ENCODE measurements at places on chromosomes 13 and 19. TPM values are rescaled to one million over a fixed set of nuclear protein-coding genes. Genes with fewer than 3 reads are reported as not detected.

The PIH1D1 gene
- polyA plus RNA-seq = 105 TPM

The PEAK3 gene
- polyA plus RNA-seq = under 0.01 TPM

The IRGC gene
- not detected for polyA plus RNA-seq

The GIPR gene
- 3.6 TPM for polyA plus RNA-seq

The PPM1N gene
- polyA plus RNA-seq = 3.0 TPM

The ZNF382 gene
- 0.60 TPM for polyA plus RNA-seq

The ZNF681 gene
- 1.2 TPM for polyA plus RNA-seq

- H3K4me3 ChIP-seq = no peak overlapping the region
- H3K36me3 ChIP-seq = no peaks in the 10 kb centered on the region
- H3K4me1 ChIP-seq = peaks cover 11% of the 10 kb centered on the region
- no peak for DNase-seq
Measured at GRCh38 chr19:4536798-4537197, 1.8 kb upstream of the PLIN5 start.

GRCh38 chr13:26864576-26864975 lies 104.0 kb upstream of the GPR12 start:
- H3K27me3 ChIP-seq = no peaks in the 10 kb centered on the region
- H3K4me3 ChIP-seq = no peak overlapping the region
- no peaks in the 10 kb centered on the region for H3K4me1 ChIP-seq
- no peak overlapping the region for H3K27ac ChIP-seq

- peaks cover 77% of the 10 kb centered on the region for H3K36me3 ChIP-seq
- no peak overlapping the region for H3K27ac ChIP-seq
- DNase-seq = no peak
- H3K27me3 ChIP-seq = no peaks in the 10 kb centered on the region
- no peaks in the 10 kb centered on the region for H3K4me1 ChIP-seq
Measured at GRCh38 chr19:12628040-12629022, 17.6 kb downstream of the ZNF791 start.

DNA sequence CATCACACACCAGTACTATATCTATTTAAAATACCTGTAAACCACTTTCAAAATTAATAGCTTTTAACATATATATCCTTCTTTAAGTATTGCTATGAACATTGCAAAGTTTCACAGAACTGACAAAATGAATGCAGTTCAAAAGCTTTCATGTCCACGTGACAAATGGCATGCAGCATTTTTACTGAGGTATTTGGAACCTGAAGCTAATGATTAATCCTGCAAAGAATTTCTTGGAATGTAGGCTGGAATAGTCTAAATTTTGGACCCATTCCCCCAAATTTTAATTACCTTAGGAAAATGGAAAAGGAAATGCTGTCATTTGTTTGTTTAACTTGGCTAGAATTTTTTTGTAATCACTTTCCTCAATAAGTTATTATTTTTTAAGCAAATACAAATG lies 423.8 kb upstream of the GPC6 start:
- no peak for DNase-seq
- no peak overlapping the region for H3K27ac ChIP-seq
- H3K4me1 ChIP-seq = peaks cover 7% of the 10 kb centered on the region
- no peak overlapping the region for H3K4me3 ChIP-seq
- H3K36me3 ChIP-seq = no peaks in the 10 kb centered on the region

DNA sequence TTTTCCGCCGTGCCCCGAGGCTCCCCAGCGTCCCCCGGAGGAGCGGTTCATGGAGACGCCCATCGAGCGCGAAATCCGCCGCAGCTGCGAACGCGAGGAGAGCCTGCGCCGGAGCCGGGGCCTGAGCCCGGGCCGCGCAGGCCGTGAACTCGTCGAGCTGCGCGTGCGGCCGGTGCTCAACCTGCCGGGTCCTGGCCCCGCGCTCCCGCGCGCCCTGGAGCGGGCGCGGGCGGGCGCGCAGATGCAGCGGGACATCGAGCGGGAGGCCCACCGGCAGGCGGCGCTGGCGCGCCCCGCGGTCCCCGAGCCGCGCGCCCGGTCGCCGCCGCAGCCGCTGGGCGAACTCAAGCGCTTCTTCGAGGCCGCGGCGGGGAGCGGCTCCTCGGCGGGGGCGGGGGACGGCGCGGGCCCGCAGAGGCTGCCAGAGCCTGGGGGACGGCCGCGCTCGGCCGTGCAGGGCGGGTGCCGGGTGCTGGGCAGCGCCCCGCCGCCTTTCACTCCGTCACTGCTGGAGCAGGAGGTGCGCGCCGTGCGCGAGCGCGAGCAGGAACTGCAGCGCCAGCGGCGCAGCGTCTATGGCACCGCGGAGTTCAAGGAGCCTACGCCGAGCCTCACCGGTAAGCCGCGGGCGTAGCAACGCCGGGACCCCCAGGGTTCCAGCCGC lies 807 bp downstream of the MISP3 start:
- H3K27ac ChIP-seq = peak overlapping the region; percentile 90
- peaks cover 41% of the 10 kb centered on the region for H3K4me1 ChIP-seq
- peak; percentile 82 for DNase-seq
- no peaks in the 10 kb centered on the region for H3K36me3 ChIP-seq

GRCh38 chr13:28322256-28322905 lies 172.5 kb downstream of the FLT1 start:
- H3K27me3 ChIP-seq = no peaks in the 10 kb centered on the region
- no peak overlapping the region for H3K27ac ChIP-seq
- H3K36me3 ChIP-seq = no peaks in the 10 kb centered on the region

GRCh38 chr19:42534391-42534790 lies 6.1 kb upstream of the CEACAM1 start:
- H3K4me3 ChIP-seq = no peak overlapping the region
- H3K27ac ChIP-seq = no peak overlapping the region
- no peaks in the 10 kb centered on the region for H3K36me3 ChIP-seq
- no peaks in the 10 kb centered on the region for H3K27me3 ChIP-seq

DNA sequence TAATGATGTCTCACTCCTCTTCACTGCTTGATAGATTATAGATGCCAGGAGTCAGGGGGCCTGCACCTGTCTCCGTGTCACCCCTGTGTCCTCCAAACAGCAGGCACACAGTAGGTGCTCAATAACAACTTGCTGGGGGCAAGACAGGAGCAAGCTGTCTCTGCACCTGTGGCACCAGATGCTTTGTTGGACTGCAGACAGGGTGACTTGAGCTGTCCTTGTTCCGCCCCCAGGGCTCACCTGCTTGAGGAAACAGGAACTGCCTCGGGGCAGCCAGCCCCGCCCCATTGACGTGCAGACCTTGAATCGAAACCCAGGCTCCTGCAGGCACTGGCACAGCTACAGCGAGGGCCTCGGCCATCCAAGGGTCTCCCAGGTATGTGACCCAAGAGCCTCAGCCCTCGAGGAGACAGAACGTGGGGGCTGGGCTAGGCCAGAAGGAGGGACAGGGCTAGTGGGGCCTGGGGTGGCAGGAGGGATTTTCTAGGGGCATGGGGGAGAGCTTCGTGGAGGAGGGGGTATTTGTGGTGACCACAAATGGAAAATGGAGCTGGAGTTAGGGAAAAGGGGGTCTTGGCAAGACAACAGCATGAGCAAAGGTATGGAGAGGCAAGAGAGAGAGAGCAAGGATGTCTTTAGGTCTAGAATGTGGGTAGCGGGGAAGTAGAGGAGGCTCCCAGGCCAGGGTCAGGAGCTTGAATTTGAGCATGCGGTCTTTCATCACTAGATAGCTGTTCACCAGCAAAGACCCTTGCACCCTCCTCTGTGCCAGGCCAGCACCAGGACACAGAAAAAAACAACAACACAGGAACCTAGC lies at the start of gene HSH2D:
Gene HSH2D (plus strand): TSS at position 287 of the 817 bp plus-strand sequence. CDS start 5,066 bp downstream, outside the sequence.
- no peaks in the 10 kb centered on the region for H3K36me3 ChIP-seq
- H3K4me1 ChIP-seq = no peaks in the 10 kb centered on the region

DNA sequence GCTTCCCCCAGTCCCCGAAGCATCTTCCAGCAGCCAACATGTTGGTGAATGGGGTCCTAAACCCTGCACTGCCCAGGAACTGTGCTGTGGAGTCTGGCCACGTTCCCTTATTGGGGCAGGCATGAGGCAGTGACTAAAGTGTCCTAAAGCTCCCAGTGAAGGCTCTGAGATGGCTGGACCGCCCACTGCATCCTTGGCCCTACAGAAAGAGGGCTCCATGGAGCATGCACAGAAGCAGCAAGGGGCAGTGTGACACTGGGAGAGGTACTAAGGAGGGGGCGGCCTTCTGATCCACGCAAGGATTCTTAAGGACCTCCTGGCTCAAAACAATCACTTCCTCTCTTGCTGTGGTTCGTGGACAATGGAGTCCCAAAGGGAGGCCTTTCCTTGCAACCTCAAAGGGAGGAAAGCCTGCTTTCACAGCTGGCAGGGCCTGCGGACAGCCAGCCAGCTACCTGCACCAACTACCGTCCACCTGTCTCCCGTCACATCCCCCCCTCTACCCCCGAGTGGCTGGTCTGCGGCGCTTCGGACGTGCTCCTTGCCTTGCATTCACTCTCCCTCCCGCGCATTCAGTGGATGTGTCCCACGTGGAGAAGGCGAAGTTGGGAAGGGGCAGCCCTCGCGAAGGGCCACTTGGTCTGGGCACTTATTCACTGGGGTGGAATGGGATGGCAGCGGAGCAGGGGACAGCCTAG lies 63.9 kb upstream of the STARD13 start:
- H3K4me1 ChIP-seq = no peaks in the 10 kb centered on the region
- peak overlapping the region; percentile 73 for H3K4me3 ChIP-seq
- peak overlapping the region; percentile 96 for H3K27ac ChIP-seq
- no peaks in the 10 kb centered on the region for H3K27me3 ChIP-seq

DNA sequence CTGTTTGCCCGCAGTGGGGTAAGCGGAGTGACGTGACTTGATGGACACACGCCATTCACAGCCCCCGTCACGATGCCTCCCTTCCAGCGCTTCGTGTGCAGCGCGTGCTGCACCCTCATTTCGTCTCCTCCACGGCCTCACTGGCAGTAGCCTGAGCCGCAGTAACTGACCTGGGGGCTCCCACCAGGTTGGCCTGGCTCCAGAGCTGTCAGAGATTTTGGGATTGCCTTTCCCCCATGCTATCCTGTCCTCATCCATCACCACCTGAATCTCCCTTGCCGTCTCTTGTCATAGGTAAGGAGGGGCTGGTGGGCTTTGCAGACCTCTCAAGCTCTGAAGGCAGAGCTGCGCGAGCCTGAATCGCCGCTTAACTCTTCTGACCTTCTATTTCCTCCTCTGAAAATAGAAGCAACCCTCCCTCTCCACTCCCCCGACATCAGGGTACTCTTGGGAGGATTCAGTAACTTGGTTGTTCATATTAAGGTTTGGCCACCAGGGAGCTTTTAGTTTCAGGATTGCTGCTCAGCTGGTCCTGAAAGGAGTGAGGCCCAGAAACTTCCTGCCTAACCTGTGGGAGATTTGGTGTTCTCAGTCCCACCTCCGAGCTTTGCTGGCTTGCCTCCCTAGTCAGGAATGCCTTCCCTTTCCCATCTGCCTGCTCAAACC lies 27.9 kb downstream of the SIGLEC5 start:
- H3K4me3 ChIP-seq = no peak overlapping the region
- H3K36me3 ChIP-seq = no peaks in the 10 kb centered on the region
- DNase-seq = no peak
- peaks cover 6% of the 10 kb centered on the region for H3K27me3 ChIP-seq
- H3K27ac ChIP-seq = no peak overlapping the region

DNA sequence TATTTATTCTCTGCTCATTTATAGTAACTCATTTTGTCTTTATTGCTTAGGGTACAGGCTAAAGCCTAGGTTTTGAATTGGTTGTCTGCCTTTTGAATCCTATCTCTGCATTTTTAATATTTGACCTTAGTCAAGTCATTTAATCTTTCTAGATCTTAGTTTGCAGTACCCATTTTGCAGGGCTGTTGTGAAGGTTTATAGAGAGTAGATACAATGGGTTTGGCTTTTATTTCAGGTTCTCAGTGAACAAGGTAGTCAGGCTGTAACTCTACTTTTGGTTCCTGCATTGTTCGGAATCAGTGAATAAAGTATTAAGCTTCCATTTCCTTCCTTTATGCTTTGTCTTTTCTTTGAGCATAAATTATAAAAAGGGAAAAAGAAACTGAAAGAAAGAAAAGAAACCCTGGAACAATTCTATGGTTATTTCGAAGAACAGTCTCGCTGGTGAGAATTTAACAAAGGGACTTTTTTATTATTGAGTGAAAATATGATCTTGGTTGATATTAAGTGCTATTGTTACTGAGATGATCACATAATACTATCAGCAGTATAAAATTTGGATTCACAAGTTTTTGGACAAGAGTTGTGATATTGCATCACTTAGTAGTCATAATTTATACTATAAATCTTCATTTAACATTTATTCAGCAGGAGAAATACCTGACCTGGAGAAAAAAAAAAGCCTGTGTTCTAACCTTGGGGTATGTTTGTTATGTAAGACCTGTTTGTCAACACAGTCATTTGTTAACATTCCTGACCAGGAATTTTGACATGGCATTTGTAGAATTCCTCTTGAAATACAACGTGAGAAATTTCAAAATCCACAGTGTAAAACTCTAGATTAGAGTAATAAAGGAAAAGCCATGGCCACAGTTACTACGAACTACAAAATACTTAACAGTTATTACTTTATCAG lies 91.3 kb downstream of the ZMYM2 start:
- no peak for DNase-seq
- no peak overlapping the region for H3K4me3 ChIP-seq
- H3K4me1 ChIP-seq = peaks cover 10% of the 10 kb centered on the region
- no peaks in the 10 kb centered on the region for H3K36me3 ChIP-seq

GRCh38 chr13:33913829-33914228 lies 95.9 kb downstream of the RFC3 start:
- H3K4me3 ChIP-seq = no peak overlapping the region
- no peaks in the 10 kb centered on the region for H3K27me3 ChIP-seq
- no peaks in the 10 kb centered on the region for H3K36me3 ChIP-seq
- no peak overlapping the region for H3K27ac ChIP-seq
- no peak for DNase-seq

GRCh38 chr19:38185562-38185961 lies 38.5 kb downstream of the DPF1 start:
- no peak overlapping the region for H3K27ac ChIP-seq
- H3K4me3 ChIP-seq = no peak overlapping the region
- H3K27me3 ChIP-seq = no peaks in the 10 kb centered on the region

DNA sequence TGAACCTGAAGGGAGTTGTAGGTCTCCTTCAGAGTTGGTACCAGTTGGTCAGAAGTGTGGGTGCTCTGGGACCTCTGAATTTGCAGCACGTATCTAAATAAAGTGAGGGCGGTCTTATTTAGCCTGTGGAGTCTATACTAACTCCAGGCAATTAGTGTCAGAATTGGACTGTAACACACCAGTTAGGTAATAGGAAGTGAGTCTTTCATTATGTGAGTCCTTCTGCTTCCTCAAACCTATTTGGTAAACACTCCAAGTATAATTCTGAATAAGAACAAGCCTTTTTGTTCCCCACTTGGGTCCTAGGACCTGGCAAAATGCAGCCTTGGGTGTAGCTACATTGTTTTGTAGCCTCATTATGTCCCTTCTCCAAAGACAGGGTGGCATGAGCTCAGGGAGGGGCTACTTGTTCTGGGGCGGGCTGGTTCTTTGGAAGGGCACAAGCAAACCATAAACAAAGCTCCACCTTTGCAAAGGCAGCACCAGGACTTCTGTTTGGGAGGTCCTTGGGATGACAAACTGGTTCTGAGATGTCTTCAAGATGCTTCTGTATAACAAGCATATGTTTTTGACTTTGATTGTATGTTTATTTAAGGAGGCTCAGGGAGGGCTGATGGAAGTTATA lies 418.0 kb downstream of the ZNF536 start:
- no peak overlapping the region for H3K4me3 ChIP-seq
- no peak for DNase-seq
- H3K27ac ChIP-seq = no peak overlapping the region
- no peaks in the 10 kb centered on the region for H3K36me3 ChIP-seq
